ENCODE measurements at places on chromosomes 13 and 19.

GRCh38 chr13:97001636-97002035 lies 7.4 kb upstream of the OXGR1 start:
- DNase-seq, result no peak

GRCh38 chr19:43820098-43820883 lies 6.8 kb upstream of the ZNF283 start:
- no peak for DNase-seq

- no peak for DNase-seq
Observed at GRCh38 chr19:18438331-18439024, 545 bp upstream of the ISYNA1 start.

GRCh38 chr13:101880581-101880980 lies 428.1 kb downstream of the ITGBL1 start:
- DNase-seq, result no peak

DNA sequence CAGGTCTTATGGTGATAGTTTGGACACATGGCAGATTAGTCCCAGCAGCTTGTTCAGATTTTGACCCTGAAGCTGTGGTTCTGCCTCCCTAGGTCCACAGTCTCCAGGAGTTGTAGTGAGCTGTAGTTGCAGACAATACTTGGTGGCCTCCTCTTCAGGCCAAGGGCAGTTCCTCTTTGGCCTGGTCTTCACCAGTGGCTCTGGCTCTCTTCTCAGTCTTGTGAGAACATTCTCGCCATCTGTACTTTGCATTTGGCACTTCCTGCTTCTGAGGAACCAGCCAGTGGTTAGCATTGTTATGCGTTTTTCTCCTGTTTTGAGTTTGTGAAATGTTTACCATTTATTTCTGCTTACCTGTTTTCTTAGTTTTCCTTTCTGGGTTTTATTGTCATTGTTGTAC lies 40.7 kb downstream of the PCCA start:
- DNase-seq, result no peak
